ENCODE measurements at places on chromosomes 5 and 9.
A peak's percentile ranks its signal among the peaks of the same experiment; 100 is the strongest.

DNA sequence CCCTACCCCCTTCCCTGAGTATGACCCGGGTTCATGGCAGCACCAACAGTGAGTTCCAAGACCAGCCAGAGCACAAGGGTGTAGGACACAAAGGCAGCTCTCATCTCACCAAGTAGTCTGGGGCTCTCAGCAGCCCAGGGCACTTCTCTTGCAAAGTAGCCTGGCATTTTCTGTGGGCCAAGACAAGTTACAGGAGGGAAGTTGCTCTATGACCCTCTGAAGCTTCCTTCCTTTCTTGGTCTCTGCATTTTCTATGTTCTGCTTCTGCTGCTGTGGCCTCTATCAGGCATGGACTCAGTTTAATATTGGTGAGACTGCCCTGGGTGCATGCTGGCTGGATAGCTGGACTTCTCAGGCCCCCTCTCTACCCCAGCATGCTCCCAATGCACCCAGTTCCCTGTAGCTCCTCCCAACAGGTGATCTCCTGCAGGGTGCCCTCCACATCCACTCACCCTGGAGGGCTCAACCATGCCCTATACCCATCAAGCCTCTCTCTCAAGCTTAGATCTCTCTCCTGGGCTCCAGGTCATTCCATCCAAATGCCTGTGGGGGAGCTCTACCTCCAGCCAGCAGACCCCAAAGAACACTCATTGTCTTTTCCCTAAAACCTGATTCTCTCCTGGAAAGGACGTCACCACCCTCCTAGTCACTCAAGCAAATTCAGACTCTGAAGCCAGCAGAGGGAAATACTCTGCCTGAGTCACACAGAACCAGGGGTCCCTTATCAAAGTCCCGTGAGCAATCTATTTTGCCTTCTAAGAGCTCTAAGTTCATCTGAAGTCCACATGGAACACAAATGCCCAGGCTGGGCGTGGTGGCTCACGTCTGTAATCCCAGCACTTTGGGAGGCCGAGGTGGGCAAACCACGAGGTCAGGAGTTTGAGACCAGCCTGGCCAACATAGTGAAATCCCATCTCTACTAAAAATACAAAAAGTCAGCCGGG, 13.8 kb downstream of the TBC1D2 start:
- no peak for DNase-seq

DNA sequence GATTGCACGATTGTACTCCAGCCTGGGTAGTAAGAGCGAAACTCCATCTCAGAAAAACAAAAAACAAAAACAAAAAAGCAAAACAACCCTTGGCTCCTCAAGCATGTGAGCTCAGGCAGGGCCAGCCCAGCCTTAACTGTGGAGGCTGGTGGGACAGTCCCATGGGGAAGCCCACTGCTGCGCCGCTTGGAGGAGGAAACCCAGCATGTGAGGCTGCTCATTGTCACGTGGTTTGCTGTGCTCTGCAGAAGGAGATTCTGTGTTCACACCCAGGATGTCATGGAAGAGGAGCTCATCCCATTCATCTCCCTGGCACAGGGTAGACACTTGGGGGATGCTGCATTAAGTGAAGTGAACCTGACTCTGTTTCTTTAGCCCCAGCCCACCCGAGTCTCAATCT, 4.0 kb downstream of the ZBED3 start:
- no peak for DNase-seq

GRCh38 chr5:75584641-75585040, 26.6 kb upstream of the ANKDD1B start:
- no peak for DNase-seq

- DNase-seq: no peak
Observed at GRCh38 chr5:51495672-51496071, 112.4 kb downstream of the ISL1 start.

DNA sequence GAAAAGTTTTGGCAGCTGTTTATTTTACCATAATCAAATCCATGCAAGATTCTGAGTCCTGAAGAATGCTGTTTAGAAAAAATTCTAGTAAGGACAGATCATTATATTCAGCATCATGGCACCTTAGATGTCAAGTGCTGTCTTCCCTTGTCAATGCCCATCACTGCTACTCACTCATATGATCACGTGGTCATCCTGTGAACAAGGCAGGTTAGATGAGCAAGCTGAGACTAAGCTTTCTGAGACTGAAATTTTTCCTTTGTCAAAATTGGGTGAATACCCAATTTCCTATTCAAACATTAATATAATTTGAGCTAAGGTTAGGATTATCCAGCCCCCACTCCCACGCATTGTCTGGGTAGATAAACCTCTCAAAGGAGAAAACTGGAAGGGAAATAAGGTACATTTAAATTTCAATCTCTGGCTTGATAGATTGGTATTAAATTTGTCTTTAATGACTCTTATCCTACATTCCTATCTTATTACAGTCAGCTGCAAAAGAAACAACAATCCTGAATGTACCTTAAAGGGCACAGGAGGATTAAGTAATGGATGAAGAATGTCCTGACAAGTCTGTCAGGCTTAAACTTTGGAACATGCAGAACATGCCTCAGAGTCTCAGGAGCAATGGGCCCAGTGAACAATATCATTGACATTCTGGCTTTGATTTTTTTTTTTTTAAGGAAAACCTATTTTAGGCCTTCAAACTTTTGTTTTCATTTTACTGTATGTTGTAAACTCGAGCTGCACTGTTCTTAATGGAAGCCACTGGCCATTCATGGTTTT, 148.7 kb upstream of the RANBP3L start:
- DNase-seq: no peak

DNA sequence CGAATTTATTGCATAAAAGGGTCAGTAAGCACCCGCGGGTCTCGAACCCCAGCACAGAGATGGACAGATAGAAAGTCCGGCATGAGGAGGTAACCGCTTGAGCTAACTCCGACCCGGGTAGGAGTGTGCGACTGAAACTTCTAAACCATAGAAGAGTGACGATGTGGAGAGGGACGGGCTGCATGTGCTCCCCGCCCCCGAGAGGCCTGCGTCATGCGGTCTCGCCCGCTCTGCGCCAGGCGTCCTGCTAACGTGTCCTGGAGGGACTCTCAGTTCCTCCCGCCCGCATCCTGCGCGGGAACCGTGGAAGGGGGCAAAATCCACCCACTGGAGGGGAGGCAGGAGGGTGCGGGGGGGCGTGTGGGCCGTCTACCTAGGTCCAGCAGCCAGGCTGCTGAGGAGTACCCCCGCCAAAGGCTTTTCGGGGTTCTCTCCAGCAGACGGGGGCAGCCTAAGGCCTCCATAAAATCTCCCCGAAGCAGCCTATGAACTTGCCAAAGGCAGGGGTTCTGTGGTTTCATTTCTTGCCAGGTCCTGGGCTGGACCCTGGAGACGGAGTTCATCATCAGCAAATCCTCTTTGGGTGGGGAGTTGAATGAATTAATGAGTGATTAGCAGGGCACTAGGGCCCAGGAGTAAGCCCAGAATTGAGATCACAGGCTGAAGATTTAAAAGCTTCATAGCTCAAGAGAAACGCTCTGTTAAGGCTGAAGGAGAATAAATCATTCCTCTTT, 51.9 kb downstream of the TGFBI start:
- DNase-seq: peak; percentile 44

GRCh38 chr5:56200971-56201666, 32.0 kb downstream of the ANKRD55 start:
- DNase-seq: peak; percentile 25

DNA sequence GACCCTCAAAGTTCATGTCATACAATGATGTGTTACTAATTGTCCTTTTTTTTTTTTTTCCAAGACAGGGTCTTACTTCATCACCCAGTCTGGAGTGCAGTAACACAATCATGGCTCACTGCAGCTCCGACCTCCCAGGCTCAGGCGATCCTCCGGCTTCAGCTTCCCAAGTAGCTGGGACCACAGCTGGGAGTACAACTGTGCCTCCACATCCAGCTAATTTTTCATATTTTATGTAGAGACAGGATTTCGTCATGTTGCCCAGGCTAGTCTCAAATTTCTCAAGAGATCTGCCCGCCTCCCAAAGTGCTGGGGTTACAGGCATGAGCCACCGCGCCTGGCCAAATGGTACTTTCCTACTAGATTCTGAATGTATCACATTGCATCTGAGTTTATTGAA, 49.4 kb upstream of the EBF1 start:
- DNase-seq: no peak

Data from activated CD8-positive, alpha-beta memory T cell treated with anti-CD3 and anti-CD28 coated beads for 48 hours (primary cell).